ENCODE measurements at places on chromosomes 12 and 14.
A peak's percentile ranks its signal among the peaks of the same experiment; 100 is the strongest.

- H3K27me3 ChIP-seq, result no peaks in the 10 kb centered on the region
- H3K4me3 ChIP-seq, result no peak overlapping the region
- H3K4me1 ChIP-seq, result peaks cover 23% of the 10 kb centered on the region
- H3K27ac ChIP-seq, result no peak overlapping the region
These were observed 3.3 kb upstream of the SMARCC2 start for GRCh38 chr12:56192582-56192981.

- peaks cover 45% of the 10 kb centered on the region for H3K4me1 ChIP-seq
- peak; percentile 48 for DNase-seq
- H3K27me3 ChIP-seq, result no peaks in the 10 kb centered on the region
- H3K36me3 ChIP-seq, result peaks cover 4% of the 10 kb centered on the region
- peak overlapping the region; percentile 90 for H3K27ac ChIP-seq
These were observed 636 bp downstream of the DUSP6 start for GRCh38 chr12:89351489-89352241.

DNA sequence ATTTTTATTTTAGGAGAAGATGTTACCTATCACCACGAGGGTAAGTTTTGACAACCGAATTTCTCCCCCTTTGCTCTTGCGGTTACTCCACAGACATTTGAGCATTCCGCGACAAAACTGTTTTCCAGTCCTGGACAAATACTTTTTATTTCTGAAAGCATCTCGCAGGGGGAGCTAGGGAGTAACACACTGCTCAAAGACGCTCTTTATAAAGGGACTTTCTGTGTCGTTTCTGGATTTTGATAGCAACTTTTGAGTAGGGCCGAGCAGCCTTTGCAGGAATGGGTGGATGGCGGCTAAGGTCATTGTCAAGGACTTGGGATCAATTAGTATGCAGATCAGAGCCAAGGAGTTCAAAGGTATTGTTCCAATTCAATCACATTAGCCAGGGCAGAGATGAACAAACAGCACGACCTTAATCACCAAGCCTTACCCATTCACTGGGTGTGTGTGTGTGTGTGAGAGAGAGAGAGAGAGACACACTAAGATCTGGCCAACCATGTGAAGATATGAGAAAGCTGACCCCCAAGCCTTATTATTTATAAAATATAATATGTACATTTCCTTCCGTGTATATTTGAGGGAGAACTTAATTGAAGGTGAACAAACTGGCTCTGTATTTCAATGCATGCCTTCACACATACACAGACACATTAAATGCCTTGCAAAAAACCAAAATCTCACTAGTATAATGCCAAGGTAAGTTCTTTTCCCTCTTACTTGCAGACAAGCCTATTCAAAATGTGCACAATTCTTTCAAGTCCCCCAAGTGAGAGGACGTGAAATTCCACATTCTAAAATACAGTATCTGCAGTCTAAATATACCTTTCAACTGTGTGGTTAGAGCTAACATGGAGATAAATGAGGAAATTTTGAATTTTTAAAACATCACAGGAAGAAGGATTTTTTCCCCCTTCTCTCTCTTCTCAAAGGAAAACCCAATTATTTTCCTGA, 613.8 kb downstream of the VRK1 start:
- no peak overlapping the region for H3K27ac ChIP-seq
- H3K4me3 ChIP-seq, result no peak overlapping the region
- peaks cover 6% of the 10 kb centered on the region for H3K4me1 ChIP-seq
- H3K36me3 ChIP-seq, result no peaks in the 10 kb centered on the region

DNA sequence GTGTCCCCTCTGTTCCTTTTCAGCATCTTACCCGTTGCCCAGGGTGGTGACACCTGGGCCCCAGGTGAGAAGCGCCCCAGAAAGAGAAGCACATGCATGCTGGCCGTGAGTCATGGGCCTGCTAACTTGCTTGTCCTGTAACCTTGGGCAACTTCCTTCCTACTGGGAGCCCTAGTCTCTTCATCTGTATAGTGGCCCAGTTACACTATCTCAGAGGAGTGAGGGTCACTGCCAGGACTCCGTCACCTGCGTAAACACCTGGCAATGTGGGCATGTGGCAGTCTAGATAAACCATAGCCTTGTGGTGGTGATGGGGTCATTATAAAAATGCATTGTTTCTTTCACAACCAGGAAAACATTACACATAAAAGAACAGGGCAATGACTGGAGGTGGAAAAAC, 125.2 kb downstream of the SLC25A47 start:
- no peak overlapping the region for H3K27ac ChIP-seq
- H3K4me3 ChIP-seq, result no peak overlapping the region
- no peaks in the 10 kb centered on the region for H3K27me3 ChIP-seq
- no peak for DNase-seq
- no peaks in the 10 kb centered on the region for H3K36me3 ChIP-seq

Measured in natural killer cell (primary cell).